ENCODE measurements at places on chromosomes 6 and 20.

DNA sequence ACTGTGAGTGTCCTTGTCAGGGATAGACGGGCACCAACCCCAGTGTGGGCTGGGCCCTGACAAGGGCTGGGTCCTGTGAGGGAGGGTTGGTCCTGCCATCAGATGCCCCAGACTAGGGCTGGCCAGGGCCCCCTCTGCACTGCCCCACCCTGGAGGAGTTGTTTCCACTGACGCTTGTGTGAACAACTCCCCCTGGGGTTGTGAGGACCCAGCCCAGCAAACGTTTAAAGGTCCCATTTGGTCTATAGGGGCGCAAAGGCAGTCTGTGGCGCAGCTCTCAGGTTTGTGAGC, 104.1 kb downstream of the BMP7 start:
- no peak for DNase-seq

GRCh38 chr6:81590314-81590691, 162.2 kb downstream of the TENT5A start:
- no peak for DNase-seq

GRCh38 chr6:28587746-28588075, 62.0 kb downstream of the GPX5 start:
- DNase-seq = no peak

- peak; percentile 20 for DNase-seq
These were observed 18.1 kb downstream of the TOP1 start for GRCh38 chr20:41046716-41047115.

DNA sequence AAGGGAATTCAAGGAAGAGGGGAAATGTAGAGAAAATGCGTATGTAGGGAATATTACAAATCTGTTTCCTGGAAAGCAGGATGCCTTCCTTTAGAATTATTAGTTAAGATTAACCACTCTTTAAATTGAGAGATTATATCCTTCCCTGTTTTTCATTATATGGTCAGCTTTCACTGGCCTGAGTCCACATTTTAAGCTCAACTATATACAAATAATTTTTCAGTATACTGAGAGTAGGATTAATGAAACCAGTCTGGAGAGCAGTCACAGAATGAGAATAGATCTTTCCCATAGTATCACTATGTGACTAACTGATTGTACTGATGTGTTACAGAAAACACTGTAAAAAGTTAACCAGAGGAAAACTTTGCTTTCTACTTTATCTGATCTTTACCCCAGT, 306.3 kb downstream of the LAMA2 start:
- DNase-seq = no peak

DNA sequence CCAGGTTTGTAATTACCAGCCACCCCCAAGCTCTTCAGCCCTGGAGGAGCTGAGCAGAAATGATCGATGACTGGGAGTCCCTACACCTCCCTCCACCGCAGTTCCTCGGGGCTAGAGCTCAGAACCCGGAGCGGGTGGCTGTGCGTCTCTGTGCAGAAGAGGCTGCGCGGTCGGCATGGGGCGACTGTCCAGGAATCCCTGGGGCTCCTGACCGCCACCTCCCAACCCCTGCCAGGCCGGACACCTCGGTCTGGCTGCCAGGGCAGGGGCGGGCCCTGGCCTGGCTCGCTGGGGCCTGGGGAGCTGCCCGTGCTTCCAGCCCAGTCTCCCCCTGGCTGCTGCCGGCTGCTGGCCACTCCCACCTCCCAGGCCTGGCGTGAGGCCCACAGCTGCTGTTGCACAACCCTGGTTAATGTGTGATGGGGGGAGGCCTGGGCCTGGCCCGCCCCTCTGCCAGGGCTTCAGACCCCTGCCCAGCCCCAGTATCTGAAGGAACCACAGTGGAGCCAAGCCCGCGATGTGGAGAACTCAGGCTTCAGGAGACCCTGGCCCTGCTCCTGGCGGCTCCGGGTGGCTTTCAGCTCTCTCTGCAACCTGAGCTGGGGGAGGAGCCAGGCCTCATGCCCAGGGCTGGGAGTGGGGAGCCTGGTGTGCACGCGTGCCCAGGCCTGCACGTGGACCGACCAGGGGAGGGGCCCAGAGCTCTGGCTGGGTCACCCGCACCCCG, 1.2 kb downstream of the SLC2A4RG start:
- DNase-seq = peak; percentile 97

- DNase-seq = no peak
These were observed 454.6 kb upstream of the KHDRBS2 start for GRCh38 chr6:62740596-62740995.

GRCh38 chr20:58497724-58498469, 17.3 kb downstream of the APCDD1L start:
- DNase-seq = no peak

DNA sequence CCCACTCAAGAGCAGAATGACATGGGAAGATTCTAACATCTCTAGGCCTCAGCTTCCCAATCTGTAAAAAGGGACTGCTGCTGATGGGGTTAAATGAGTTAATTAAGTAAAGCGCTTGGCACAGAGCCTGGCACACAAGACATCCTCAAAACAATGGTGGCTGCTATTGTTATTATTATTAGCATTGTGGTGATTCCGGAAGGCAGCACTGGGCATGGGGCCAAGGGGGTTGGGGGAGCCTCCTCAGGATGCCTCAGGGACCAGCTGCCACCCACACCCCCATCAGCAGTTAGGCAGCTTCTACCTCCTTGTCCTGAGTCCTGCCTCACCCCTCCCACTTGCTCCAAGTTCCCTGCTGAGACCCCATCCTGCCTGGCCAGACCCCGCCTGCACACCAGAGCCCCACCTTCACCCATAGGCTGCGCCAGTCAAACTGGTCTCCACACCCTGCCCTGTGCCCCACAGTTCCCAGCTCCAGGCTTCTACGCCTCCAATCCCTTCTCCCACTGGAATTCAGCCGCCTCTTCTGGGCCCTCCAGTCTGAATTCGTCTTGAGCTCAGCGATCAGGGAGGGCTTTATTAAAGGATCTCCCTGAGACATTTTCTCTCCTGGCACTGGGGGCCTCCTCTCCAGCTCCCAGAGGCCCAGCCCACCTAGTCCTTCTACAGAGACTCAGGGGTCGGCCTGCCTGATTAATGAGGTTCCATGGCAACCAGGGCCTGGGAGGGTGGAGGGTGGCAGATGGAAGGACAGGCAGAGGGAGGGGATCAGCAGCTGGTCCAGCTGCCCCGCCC, 1.5 kb downstream of the E2F1 start:
- no peak for DNase-seq

GRCh38 chr6:35141007-35141655, at the start of gene TCP11:
TCP11 (minus strand) TSS chr6:35141339; CDS start chr6:35140870, 469 bp downstream.
- no peak for DNase-seq

GRCh38 chr6:163711615-163712565, 297.4 kb downstream of the QKI start:
- DNase-seq = peak; percentile 41

- no peak for DNase-seq
These were observed 17.7 kb downstream of the OR2A4 start for GRCh38 chr6:131683479-131683878.

- DNase-seq = no peak
These were observed 4.4 kb downstream of the AIG1 start for GRCh38 chr6:143064951-143065683.

DNA sequence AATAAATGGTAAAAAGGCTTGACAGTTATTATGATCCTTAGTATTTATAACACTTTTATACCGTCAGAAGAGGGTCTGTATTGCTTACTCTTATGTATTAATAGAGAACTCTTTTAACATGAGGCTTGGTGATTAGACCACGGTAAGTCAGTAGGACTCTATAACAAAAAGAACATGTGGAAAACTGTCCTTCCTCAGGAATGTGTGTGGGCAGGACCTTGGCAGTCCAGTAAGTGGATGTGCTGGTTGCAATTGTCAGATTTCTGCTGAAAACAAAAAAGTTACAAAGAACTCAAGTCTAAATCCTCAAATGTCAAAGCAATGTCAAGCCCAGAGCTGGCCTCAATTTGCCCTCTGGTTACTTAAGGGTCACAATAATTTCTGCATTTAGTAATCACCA, 81.1 kb downstream of the PLCG1 start:
- DNase-seq = peak; percentile 36

DNA sequence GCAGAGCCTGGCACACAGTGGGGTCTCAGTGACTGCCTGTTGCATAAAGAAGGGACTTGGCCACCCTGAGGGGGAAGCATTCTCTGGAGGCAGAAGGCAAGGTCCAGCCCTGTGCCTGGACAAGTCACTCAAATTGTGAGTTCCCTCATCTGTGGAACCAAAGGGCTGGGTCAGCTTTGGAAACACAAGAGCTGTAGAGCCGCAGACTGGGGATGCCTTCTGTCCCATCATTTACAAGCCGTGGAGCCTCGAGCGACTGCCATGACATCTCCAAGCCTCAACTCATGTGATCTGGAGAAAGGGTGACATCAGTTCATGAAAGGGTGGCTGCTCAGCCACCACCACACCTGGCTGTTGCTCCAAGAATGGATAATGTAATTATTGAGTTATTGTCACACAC, 20.4 kb upstream of the SIRPD start:
- no peak for DNase-seq

All from AG08396 (cell line).